ENCODE measurements at places on chromosomes 5 and 9.

- no peak for DNase-seq
Measured at GRCh38 chr5:6465831-6466790, 17.5 kb downstream of the UBE2QL1 start.

DNA sequence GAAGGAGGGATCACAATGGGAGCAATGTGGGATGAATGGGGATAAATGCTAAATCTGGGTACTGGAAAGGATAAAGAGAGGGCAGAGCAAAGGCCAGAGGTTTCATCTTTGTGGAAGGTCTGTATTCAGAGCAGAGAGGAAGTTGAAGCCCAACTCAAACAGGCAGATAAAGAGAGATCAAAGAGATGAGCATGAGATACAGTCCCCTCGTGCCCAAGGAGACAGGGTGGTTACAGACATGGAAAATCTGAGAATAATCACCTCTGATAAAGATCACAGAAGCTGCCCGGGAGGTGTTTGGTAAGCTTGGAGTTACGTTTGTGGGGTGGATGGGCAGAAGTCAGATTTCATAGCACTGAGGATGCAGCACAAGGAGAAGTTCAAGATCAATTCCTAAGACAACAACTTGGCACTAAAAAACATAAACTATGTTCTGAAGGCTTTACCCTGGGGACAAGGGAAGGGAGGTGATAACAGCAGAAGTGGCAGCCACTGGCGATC lies 459 bp upstream of the ERAP2 start:
- DNase-seq, result no peak

DNA sequence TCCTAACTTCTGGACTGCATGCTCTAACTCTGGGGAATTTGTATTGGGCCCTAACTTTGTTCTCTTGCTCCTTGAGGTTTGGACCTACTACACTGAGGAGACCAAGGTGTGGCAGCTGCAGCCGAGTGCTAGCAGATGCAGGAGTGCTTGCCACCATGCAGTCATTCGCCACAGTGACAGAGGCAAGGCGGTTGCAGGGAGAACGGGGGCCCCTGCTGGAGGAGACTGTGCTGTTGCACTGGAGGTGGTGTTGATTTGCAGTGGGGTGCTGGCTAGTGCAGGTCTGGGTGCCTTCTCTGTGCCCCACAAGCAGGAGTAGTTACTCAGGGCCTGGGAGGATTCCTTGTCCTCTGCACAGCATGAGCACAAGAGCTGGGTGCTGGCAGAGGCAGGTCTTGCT lies 22.4 kb upstream of the DIRAS2 start:
- DNase-seq, result no peak

DNA sequence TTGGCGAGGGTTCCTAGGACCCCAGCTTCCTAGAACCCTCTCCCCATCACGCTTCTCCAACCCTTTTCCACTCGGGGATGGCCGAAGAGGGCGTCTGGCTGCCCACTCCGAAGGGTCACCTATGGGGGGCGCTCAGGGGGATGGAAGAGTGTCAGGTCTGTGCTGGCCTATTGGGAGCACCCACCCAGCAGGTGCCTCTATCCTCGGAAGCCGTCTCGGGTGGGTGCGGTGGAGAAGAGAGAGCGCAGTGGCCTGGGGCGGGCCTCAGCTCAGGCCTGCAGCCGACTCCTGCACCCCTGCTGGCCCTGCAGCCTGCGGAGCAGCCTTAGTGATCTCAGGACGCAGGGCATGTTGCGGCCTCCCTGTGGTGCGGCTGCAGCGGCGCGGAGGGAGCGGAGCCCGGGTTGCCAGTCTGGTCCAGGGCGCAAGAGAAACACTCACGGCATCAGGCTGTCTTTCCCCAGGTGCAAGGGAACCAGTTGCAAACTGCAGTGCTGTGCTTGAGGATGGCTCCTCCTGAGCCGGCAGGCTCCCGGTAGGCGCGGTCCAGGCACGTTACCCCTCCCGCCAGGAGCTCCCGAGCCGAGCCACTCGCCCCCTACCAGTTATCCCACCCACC lies 1.5 kb upstream of the IRX2 start:
- DNase-seq, result peak; percentile 19

DNA sequence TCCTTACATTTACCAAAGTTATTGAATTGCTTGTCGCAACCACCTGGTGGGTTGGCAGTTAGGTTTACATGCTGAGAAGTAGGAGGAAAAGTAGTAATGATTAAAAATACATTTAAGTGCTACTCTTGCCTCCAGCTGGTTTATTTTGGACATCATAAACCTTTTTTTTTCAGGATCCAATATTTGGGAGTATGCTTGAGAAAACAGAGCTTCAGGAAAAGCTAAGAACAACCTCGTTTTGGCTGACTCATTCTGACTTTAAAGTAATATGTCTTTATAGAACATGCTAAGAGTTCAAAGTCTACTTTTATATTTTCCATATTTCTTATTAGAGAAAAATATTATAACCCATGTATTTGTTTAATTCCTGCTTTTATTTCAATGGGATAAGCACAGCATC lies 41.7 kb upstream of the BNC2 start:
- DNase-seq, result no peak

- peak; percentile 62 for DNase-seq
Measured at GRCh38 chr5:93599399-93600120, 16.5 kb downstream of the NR2F1 start.

DNA sequence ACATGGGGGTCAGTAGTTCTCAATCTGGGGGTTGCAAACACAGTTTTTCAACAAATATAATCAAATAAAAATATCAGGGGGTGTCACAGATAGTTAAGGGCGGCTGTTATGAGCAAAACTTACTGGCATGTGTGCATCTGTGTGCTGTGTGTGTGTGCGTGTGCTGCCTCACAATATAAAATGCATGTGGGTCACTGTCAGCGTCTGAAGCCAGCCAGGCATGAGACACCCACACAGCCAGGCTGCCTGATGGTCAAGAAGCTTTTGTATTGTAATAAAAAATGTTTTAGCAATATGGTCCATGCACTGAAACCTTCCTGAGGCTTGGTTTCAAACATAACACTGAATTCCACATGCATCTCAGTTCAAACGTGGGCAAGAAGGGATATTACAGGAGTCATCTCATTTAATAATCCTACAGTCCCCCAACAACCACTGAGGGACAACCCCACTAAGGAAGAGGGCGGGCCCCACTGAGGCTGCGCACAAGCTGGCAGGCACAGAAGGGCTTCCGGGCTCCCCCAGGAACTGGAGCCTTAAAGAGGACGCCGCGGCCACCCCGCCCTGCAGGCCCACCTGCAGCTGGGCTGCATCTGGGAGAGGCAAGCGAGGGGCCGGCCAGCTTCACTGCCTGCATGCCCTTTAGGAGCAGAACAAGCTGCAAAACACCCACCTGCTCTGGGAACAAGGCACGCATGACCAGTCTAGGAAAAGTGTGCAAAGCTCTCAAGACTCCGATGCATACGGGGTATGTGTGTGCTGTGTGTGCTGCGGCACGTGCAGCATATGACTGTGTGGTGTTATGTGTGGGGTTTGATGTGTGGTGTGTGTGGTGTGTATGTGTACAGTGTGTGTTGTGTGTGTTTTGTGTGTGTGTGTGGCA lies 14.1 kb downstream of the SEMA4D start:
- peak; percentile 5 for DNase-seq

DNA sequence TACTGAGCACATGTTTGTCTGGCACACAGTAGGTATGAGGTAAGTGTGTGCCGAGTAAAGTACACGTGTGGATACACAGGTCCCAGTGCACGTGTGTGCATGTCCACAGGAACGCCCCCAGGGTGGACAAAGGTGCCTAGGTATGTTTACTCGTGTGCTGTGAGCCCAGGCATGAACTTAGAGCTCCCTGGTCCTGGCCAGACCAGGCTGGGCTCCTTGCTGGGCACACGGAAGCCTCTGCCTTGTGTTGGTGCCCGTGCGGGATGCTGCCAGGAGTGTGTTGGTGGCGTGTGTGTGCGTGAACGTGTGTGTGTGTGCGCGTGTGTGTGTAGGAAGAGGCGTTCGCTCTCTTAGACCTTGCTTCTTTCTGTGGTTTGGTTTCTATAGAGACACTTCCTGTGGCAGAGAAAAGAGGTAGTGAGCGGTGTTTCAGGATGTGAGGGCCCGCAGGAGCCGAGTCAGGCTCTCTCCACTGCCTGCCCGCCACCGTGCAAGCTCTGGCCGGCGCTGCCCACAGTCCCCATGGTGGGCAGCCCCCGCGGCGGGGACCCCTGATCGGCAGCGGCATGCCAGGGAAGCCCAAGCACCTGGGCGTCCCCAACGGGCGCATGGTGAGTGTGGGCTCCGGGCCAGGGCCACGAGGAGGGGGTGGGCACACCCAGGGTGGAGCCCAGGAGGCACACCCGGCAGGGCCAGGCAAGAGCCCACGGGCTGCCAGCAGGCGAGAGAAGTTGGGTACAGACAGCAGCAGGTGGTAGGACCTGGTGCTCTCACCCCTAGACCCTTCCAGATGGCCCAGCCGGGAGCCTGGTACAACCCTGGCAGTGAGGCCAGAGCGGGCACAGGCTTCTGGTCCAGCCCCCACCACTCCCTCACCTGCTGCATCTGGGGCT lies at the start of gene RGS14:
RGS14 (plus strand) TSS at position 466 of the 893 bp plus-strand sequence; CDS start at position 567, 101 bp downstream.
- DNase-seq, result peak; percentile 26

DNA sequence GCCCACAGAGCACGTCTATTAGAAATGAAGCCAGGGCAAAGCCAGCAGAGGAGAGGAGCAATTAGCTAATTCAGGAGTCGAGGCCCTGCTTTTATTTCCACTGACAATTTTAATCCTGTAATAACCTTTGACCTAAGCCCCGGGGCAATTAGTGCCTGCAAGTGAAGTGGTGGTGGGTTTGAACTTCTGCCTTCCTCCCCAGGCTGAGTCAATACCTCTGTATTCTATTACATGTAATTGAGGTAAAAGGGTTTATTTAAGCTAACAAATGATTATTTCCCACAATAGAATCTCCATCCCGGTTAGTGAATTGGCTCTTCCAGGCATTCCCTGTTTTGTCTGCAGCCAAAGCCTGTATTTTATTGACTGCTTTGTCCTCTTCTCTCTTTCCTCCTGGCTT lies 49.9 kb downstream of the FGF18 start:
- no peak for DNase-seq

DNA sequence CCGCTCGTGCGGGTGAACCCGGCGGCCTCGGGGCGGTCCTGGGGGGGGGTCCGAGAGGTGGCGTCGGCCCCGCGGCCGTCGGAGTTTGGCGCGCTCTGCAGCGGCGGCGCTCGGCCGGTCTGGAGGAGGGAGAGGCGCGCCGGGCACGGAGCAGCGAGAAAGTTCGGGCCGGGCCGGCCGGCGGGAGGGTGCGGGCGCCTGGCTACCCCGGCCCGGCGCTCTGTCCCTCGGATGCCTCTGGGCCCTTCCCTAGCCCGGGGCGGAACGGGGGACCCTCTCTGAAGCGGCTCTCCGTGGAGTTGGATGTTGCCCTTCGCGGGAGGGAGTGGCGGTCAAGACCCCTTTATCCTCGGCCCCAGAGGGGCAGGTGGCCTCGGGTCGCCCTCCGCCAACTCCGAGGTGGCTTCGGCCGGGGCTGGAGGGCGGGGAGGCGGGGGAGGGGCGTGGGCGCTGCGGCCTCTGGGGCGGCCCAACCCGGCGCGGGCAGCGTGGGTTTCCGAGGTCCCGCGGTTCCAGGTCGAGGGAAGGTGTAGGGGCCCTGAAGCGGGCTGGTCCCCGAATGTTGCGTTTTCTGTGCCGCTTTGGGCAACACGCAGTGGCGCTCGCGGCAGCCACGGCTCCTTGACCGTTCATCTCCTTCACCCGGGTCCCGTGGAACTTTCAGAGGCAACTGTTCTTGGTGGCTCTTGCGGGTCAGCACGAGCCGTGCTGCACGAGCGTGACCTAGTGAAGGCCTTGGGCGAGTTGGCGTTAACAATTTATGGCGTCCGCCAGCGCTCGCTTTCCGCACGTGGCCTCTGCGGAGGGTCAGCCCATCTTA lies 290.5 kb downstream of the DOCK8 start:
- no peak for DNase-seq

DNA sequence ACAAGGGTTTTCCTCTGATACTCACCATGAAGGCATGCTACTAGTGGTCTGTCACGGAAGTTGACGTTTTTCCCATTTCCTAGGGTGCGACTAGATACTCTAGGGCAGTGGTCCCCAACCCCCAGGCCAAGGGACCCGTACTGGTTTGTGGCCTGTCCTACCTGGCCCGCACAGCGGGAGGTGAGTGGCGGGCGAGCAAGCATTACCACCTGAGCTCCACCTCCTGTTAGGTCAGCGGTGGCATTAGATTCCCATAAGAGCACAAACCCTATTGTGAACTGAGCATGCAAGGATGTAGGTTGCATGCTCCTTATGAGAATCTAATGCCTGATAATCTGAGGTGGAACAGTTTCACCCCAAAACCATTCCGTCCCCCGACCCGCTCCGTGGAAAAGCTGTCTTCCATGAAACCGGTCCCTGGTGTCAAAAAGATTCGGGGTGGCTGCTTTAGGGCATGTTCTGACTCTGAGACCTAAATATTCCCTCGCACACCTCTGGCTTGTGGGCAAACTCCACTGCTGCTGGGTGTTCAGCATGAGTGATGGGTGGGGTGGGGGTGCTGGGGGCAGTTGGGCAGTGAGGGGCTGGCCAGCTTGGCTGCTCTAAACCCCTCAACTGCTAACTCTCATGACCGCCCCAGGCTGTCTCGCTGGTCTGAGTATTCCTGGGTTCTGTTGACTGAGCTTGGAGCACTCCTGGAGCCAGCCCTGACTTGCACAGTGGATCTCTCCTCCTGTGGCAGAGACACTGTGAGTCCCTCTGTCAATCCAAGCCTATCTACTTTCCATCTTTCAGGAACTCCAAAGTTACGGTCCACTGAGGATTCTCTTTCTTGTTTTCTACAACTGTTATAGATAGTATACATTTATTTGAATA lies 78.3 kb upstream of the NEK6 start:
- DNase-seq, result no peak
